Activated CD8-positive, alpha-beta memory T cell treated with anti-CD3 and anti-CD28 coated beads for 1 hour (primary cell): ENCODE measurements at places on chromosomes 2 and 18.

- no peak for DNase-seq
Measured at GRCh38 chr2:154527962-154528361, 170.5 kb upstream of the KCNJ3 start.

- no peak for DNase-seq
Measured at GRCh38 chr2:181738074-181738473, 57.8 kb upstream of the NEUROD1 start.

GRCh38 chr2:105796791-105797190 lies 52.1 kb downstream of the NCK2 start:
- DNase-seq: no peak

- no peak for DNase-seq
Measured at GRCh38 chr2:46211461-46211860, 85.7 kb upstream of the EPAS1 start.

DNA sequence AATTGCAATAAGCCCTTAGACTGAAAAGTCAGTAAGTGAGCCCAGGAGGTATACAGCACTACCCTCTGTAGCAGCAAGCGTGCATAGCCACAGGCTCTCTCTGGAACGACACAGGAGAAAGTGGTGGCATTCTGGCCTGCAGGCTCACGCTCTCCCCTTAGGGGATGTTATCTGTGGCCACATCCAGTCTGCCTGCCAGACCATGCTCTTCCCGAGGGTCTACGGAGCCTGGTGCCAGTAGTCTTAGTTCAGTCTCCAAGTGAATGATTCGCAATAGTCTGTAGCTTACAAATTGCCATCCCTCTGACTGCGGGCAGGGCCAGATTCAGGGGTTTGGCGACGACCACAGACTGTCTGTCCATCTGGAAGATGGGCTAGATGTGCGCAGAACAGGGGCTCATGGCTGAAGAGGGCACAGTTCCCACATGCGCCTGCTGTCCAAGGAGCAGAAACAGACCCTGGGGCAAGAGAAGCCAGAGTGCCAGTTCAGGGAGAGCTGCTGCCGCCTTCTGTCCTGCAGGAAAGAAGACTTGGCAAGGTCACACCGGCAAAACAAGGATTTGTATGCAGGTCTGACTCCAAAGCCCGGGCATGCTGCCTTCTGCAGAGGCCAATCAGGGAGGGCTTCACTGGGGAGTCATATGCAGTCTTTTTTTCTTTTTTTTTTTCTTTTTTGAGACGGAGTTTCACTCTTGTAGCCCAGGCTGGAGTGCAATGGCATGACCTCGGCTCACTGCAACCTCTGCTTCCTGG lies 3.5 kb upstream of the KLF11 start:
- no peak for DNase-seq

DNA sequence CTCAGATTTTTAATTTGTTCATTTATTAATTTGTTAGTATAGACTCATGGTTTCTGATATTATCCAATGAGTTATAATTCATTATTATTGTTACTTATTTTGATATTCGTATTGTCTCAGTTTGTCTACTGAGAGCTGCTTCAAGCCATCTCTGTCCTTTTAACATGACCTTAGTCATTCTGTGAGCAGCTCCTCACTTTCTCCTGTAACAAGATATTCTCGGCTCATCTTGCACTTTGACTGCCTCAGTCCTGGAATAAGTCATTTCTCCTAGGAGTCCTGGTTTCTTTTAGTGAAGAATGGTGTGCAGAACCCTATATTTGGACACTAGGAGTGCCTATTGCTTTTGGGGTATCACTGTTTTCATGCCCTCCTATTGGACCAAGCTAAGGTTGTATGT lies 13.2 kb downstream of the ASB1 start:
- DNase-seq: no peak

GRCh38 chr2:112658301-112658700 lies 12.6 kb downstream of the SLC20A1 start:
- DNase-seq: no peak

DNA sequence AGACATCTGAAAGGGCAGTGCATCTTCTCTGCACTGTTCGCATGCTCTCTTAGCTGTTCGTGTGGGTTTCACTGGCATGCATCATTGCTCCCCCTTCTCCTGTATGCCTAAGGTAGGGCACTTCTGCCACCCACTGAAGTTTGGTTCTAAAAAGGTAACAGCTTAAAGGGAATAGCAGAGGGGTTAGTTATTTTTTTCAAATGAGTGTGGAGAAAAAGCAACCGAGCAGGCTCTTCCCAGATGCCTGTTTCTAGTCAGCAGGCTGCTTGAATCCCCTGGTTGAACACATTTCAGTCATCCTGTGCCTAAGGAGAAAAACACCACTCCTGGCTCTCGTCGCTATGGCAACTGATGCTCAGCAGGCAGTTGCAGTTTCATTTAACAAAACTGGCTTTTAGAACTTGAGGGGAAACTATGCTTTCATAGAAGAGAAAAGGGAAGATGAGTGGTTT lies 69.8 kb upstream of the GALNT3 start:
- no peak for DNase-seq

- no peak for DNase-seq
Measured at GRCh38 chr2:173214213-173214612, 138.6 kb downstream of the MAP3K20 start.

DNA sequence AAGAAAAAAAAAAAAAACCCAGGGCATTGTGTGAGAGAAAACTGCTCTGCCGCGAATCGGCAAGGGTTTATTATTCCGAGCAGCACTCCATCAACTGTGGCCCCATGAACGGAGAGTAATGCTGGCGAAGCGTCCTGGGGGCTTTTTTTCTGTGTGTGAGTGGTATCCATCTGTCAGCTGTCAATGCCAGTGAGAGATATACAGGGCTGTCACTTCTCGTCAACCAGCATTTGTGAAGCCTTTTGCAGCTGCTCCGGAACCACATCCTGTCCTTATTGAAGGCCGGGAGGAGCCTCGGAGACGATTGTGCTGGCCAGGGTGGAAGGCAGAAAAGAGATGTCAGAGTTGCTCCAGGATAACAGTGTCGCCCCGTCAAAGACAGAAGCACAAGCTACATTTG lies 356.9 kb upstream of the SMIM21 start:
- no peak for DNase-seq

- no peak for DNase-seq
Measured at GRCh38 chr18:75678627-75679026, 251.1 kb upstream of the SMIM21 start.

DNA sequence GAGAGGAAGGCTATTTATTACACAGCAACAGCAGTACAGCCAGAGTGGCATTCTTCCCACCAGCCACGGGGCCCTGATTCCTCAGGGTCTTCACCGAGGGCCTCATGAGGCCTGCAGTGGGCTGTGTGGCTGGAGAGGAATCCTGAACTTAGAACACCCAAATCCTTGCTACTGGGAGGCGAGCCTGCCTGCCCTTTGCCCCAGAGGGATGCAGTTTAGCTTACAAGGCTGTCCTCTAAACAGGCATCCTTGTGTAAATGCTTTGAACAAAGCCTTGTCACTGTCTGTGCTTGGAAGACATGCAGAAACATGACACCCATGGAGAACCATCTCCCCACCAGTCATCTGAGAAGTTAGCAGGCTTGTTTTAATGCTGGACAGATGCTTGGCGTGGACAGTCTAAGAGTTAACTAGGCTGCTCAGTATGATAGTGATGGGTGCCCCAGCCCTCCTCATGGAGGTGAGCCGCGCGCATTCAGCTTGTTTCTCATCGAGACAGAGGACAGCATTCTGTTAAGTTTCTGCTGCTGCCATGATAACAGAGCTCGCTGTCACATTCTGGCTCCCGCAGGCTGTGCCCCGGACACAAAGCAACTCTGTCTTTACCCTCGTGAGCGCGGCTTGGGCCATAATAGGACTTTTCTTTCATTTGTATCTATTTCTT lies 42.9 kb downstream of the ADI1 start:
- no peak for DNase-seq

DNA sequence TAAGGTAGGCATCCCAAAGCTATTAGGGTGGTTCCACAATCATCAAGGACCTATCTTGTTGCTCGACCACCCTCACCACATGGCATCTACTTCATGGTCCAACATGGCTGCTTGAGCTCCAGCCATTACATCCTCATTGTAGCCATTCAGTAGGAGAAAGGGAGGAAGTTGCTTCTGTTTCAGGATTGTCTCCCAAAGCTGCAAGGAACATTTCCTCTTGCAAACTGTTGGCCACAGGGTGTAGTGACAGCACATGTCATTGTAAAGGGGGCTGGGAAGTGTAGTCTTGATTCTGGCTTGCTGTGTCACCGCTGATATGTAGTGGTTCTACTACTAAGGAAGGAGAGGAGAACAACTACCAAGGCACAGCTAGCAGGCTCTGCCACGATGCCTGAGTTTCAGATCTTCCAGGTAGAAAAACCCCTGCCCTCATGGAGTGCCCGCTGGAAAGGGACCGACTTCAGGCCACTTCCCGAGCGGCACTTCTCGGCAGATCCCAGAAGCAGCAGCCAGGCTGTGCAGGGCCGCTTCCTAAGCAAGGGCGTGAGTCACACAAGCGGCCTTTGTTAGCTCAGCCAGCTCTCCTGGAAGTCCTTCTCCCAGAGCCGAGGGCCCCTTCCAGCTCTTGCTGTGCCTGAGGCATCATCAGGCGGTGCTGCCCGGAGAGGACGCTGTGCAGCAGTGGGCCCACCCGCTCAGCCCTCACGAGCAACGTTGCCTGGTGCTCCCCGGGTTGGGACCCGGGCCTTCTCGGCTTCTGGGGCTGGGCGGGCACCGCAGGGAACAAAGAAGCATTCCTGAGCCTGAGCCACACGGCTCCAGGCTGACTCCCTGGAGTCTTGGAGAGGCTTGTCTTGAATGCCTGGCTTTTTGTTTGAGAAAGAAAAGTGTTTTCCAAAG lies 58.2 kb downstream of the HS6ST1 start:
- no peak for DNase-seq

- no peak for DNase-seq
Measured at GRCh38 chr2:217994776-217995274, 8.0 kb downstream of the TNS1 start.

- no peak for DNase-seq
Measured at GRCh38 chr2:99801327-99801901, 311.6 kb upstream of the REV1 start.

DNA sequence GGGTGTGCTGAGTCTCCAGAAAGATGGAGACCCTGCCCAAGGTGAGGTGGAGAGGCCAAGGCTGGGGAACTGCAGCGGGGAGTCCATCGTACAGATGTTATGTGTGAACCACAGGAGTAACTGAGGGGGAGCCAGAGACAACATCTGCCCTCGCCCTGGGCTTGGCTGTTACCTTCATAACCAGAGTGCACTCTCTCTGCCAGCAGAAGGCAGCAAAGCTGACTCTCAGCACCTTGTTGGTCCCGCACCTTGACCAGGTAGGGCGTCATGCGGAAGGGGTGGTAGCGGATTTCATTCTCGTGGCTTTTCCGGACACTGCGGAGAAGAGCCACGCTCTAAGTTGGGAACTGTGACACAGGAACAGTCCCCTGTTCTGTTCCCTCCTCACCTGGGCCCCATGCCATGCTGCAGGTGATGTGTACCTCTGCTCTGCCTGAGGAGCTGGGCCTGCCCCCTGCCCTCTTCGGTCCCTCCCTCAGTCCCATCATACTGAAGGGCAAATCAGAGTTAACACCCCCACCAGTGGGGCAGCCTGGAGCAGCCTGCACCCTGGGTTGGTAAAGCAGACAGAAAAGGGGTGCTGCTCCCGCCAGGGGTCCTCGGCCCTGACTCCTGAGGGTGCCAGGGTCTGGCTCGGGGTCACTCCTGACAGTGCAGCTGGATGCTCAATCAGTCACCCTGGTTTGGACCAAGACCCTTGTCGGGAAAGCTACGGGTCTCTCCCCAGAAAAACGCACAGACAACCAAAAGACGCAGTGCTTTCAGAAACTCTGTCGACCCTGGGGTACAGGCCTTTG lies 20.3 kb downstream of the PER2 start:
- no peak for DNase-seq

DNA sequence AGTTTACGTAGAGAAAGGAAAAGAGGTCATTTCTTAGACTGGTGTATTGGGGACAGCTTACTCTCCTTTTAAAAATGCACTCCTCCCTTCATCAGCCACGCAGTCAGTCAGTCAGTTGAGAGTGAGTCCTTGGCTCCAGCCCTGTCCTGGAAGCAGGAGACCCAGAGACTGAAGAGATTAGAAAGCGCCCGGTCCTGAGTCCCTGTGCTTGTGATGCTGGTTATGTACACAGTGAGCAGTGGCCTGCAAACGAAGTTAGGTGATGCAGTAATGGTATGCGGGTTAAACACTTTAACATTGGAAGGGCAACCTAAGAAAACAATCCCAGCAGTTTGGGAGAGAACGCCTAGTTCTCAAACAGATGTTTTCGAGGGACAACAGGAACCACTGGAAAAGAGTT lies 6.3 kb upstream of the ASB1 start:
- no peak for DNase-seq

- no peak for DNase-seq
Measured at GRCh38 chr2:113827426-113827825, 62.5 kb upstream of the ACTR3 start.

DNA sequence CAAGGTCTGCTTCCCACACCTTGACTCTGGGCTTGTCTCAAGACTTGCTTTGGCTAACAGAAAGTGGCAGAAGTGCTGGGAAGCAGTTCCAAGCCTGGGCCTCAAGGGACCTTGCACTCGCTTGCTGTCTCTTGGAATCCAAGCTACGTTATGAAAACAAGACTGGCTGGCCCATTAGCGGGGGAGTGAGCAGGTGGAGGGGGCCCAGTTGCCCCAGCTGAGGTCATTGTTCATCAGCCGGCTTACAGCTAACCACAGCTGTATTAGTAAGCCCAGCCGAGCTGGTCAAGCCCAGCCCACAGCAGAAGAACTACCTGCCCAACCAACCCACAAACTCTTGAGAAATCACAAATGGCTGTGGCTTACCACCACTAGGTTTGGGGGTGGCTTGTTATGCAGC lies 63.1 kb downstream of the MARCO start:
- DNase-seq: no peak

DNA sequence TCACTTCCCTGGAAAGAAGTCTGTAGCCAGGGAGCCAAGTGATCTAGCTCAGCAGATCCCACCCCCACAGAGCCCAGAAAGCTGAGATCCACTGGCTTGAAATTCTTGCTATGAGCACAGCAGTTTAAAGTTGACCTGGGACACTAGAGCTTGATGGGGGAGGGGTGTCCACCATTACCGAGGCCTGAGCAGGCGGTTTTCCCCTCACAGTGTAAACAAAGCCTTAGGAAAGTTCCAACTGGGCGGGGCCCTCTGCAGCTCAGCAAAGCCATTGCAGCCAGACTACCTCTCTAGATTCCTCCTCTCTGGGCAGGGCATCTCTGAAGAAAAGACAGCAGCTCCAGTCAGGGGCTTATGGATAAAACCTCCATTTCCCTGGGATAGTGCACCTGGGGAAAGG lies 887.2 kb upstream of the LRATD1 start:
- no peak for DNase-seq

DNA sequence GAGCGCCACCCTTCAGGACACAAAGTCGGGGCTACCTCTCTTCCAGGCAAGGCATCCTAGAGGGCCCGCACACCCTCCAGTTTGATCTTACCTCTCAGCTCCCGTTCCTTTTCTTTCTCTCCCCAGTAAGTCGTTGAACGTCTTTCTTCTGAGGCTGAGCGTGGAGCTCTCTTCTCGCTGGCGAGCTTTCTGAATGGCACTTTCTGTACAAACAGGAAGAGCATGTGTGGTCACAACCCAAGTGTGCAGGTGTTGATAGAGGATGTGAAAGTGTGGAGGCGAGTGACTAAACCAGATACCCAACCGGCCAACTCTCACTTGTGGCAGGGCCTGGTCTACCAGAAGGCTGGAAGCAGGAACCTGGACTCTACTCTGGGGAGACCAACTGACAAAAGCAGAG lies at the start of gene AFF3:
Gene AFF3 (minus strand): TSS at position 198 of the 400 bp plus-strand sequence. CDS start 38,136 bp downstream, outside the sequence.
- no peak for DNase-seq

- DNase-seq: no peak
Measured at GRCh38 chr2:9774266-9774665, 69.0 kb upstream of the TAF1B start.
